Nucleus accumbens (tissue), 56 donors: ENCODE measurements at places on chromosomes 2 and 18.

DNA sequence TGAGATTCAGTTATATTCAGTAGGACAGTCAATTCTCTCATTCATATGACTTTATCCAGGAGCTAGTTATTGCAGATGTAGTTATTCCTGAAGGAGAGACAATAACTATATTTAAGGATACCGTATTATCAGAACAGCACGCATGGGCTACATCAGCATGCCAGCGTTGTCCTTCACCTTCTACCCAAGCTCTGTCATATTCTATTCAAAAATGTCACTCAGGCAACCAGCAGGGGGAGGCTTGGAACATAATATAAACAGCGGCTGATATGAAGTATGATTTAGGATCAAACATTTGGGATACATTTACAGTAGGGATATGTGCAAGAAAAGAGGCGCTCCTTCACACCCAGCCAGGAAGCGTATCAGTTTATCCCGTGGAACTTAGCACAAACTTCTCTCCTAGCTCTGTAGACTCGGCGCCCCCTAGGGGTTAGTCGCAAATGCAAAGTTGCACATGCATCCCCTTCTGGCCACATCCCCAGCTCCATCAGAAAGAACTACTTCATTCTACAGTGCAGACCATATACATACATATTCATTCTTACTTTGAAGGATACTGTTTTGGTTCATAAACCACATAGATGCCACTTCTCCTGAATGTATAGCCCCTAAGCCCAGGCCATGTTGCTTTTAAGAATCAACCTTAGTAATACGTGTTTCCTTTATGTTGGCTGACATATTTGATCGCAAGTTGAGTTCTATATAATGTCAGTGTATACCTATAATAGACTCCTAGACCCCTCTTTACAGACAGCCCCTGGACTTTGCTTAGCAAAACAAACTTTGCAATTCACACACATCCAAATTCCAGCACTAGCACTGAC lies 759.4 kb downstream of the ADCYAP1 start:
- DNase-seq = no peak

DNA sequence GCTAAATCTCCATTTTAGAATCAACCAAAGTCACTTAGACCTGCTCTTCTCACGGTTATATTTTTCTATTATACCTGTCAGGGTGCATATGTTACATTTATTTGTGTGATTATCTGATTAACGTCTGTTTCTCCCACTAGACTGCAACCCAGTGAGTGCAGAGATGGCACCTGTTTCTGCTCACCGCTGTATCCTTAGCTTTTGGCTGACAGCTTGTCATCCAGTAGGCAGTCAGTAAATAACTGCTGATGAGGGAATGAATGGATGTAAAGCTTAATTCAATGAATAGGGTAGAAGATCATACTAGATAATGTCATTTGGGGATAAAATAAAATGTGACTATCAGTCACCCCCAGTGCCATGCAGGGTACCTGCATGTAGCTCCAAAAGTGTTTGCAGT lies 6.9 kb upstream of the CHRNA1 start:
- DNase-seq = no peak

DNA sequence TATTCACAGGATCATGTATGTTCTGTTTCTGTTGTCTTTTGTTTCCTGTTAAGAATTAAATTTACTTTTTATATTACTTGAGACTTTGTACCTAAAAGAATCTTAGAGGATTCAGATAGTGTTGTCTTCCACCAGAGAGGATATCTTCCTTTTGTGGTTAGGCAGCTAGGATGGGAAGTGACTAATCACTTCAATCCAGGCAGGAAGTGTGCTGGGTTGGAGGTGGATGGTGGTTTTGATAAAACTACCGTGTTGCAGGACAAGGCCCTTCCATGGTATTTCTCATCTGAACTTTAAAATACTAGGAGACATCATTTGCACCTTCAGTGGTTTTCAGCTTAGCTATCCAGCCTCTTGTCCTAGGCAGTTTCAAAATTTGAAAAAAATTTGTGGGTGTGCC lies 728.6 kb upstream of the CDH2 start:
- no peak for DNase-seq

GRCh38 chr2:228987441-228988155 lies 283.5 kb downstream of the PID1 start:
- DNase-seq = no peak

GRCh38 chr2:204061241-204061640 lies 124.7 kb downstream of the ICOS start:
- no peak for DNase-seq

DNA sequence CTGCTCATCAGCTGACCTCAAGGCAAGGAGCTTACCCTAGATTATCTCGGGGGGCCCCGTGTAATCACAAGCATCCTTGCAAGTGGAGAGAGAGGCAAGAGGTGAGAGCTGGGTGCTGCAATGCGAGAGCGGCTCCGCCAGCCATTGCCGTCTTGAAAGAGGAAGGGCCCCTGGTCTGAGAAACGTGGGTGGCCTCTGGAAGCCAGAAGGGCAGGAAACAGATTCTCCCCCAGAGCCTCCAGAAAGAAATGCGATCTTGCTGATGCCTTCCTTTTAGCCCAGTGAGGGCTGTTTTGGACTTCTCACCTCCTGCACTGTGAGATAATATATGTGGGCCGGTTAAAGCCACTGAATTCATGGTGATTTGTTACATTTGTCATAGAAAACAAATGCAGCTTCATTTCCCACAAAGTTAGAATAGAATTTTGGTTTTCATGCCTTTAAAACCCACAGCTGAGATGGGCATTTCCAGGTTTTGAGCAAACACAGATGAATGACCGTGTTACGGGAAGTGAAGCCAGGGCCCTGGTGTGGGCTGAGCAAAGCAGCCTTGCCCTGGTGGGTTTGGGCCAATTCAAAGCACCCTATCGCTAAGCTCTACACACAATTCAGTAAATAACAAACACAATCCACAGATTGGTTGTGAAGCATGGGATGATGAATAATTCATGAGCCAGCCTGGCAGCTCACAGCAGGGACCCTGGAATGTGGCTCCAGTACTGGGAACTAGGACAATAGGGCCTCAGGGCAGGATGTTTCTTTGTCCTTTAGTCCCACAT lies 319.9 kb upstream of the HS6ST1 start:
- peak; percentile 35 for DNase-seq

- DNase-seq = no peak
These were observed 17.7 kb upstream of the CCNYL1 start for GRCh38 chr2:207693641-207694249.

DNA sequence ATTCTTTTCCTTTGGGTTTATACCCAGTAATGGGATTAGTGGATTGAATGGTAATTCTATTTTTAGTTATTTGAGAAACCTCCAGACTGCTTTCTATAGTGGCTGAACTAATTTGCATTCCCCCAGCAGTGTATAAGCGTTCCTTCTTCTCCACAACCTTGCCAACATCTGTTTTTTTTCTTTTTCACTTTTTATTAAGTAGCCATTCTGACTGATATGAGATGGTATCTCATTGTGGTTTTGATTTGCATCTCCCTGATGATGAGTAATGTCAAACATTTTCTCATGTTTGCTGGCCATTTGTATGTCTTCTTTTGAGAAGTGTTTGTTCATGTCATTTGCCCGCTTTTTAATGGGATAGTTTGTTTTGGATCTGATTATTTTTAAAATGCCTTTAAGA lies 64.1 kb upstream of the MEIS1 start:
- no peak for DNase-seq

GRCh38 chr2:3126171-3126910 lies 251.3 kb downstream of the EIPR1 start:
- DNase-seq = no peak

DNA sequence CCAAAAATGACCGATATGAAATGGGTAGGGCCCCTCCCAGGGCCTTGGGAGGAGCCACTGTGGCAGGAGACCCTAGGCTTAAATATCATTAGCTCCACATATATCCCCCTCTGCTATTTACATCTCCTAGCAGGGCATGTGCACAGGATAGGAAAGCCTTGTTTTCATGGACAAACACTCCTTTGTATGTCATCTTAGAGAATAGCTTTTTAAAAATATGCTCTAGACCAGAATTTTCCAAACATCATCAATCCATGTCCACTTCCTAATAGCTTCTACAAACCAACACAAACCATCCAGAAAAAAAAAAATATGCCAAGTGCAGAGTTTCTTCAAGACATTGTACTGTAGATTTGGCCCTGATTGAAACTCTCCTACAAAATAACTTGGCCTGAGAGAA lies 10.8 kb downstream of the DAPL1 start:
- DNase-seq = no peak

DNA sequence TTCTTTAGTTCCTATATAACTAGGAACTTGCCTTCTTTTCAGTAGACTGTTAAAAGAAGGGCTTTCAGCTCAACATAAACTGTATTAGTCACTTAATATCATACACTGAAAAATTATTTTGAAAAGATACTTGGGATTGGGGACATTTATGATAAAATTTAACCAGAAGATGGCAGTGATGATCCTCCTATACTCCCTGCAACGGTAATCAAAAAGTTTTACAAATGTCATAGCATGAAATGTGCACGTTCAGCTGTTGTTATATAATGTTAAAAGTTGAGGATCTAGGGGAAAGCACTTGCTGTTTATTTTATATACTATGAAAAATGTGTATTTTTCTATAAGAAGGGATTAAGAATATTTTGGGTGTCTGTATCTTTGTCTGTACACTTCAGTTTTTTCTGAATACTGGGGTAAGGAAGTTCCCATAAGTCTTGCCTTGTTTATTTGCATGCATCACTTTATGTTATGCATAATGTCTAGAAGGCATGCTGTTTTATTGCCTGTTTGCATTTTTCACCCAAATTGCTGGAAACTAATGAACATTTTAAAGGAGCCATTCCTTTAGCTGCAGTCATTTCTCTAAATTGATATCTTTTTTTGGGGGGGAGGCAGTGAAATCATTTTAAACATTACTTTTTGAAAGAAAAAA lies 19.0 kb downstream of the DYNC1I2 start:
- no peak for DNase-seq

- DNase-seq = no peak
These were observed 86.9 kb upstream of the LMAN1 start for GRCh38 chr18:59446012-59446411.

GRCh38 chr2:45441571-45441970 lies 169.5 kb downstream of the SRBD1 start:
- no peak for DNase-seq

GRCh38 chr18:72419914-72420313 lies 124.2 kb downstream of the CBLN2 start:
- no peak for DNase-seq

DNA sequence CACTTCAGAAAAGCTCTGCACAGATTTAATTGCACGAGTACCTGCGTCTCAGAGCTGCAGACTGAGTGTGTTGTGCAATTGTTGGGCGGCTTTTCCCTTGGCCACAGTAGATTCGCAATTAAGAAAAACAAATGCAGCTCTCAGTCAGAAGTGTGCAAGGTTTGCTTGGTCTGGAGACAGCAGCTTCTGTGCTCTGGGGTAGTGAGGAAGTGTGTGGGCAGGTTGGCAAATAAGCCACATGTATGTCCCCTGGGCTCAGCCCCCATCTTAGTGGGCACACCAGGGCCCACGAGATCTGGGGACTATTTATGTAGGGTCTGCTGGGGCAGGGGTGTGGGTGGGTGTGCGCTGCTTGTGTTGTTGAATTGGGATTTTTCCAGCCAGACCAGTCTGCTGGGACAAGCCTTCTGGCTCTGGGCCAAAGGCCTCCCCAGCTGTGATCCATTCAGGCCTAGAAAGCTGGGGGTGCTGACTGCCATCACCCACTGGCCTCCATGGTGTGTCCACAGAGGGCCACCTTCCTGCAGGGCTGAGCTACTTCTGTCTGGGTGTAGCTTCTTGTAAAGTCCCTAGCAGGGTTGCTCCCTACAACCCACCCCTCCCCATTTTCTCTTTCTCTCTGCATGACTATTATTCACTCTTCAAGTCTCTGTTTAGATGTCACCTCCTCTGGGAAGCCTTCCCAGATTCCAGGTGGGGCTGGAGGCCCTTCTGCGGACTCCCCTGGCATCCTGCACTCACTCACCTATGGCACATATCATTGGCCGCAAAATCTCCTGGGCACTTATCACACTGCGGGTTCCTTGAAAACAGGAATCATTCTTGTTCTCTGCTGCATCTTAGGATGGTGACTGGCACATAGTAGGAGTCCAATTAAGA lies 67.8 kb downstream of the ODC1 start:
- DNase-seq = no peak

GRCh38 chr2:60433018-60433596 lies 120.3 kb downstream of the BCL11A start:
- no peak for DNase-seq

GRCh38 chr2:60285626-60286316 lies 267.7 kb downstream of the BCL11A start:
- DNase-seq = no peak

DNA sequence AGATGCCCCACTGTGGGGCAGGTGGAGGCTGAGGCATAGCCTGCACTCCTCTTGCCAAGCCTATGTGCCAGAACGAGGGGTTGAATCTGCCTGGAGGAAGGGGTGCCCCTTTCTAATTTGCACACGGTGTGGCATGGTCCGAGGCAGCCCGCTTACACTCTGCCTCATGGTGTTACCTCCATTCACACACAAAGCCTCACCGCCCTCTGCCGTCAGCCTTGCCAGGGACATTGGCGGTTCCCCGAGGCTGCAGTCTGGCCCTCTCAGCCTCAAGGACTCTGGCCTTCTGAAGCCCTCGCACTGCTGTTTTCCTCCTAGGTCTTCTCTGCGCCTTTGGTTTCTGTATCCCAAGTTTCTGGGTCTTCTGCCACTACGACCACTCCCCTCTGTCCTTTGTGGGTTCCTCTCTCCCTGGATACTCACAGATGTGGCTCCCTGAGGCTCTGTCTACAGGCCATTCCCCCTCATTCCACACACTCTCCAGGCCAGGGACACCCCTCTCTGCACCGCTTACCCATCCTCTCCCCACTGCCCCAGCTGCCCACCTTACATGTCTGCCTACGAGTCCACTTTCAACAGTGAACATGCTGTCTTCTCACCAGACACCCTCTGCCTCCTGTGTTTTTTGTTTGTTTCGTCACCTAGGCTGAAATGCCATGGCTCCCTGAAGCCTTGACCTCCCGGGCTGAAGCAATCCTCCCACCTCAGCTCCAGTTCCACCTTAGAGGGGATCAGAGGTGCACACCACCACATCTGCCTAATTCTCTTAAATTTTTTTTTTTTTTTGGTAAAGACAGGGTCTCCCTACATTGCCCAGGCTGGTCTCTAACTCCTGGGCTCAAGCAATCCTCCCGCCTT lies 7.9 kb upstream of the ASPRV1 start:
- DNase-seq = no peak

- DNase-seq = no peak
These were observed 268.8 kb upstream of the TEKT4 start for GRCh38 chr2:94602466-94602865.

- peak; percentile 76 for DNase-seq
These were observed 410.1 kb upstream of the TCF4 start for GRCh38 chr18:55998071-55998522.

- no peak for DNase-seq
These were observed 814 bp upstream of the RAB1A start for GRCh38 chr2:65130664-65131175.
